ENCODE measurements at places on chromosomes 3 and 15.
A peak's percentile ranks its signal among the peaks of the same experiment; 100 is the strongest.

GRCh38 chr15:88688394-88688933 lies 49.6 kb downstream of the ISG20 start:
- no peak for DNase-seq

DNA sequence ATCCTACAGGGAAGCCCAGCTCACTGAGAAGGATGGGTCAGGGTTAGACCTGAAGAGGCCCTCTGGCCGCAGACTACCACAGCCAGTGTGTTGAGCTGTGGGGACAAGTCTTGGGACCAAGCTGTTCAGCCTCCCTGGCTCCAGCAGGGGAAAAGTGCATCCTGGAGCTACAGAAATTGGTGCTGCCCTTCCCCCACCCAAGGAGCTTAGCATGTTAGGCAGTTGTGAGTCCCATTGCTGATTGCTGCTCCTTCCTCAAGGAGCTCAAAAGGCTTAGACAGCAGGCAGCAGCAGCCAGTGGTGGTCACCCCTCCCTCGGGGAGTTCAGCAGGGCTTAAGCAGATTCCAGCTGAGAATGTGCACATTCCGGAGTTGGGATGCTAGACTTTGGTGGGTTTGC lies 165.6 kb downstream of the ATP8B4 start:
- DNase-seq = no peak

DNA sequence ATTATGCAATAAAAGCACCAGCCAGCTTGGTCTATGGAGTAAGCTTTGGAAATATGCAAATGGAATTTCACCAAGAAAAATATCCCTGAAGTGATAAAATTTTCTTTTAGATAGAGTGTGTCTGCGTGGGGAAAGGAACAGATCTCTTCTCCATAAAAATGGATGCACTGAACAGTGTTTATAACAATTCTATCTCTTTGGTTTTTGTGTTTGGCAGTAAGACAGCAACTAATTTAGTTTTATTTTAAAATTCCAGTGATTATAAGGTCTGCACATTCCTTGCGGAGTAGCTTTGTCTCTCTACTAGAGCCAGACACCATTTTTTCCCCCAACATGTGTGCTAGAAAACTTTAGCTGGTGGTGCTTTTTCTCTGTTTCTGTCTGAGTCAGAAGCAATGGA lies 712.4 kb downstream of the GRM7 start:
- DNase-seq = no peak

DNA sequence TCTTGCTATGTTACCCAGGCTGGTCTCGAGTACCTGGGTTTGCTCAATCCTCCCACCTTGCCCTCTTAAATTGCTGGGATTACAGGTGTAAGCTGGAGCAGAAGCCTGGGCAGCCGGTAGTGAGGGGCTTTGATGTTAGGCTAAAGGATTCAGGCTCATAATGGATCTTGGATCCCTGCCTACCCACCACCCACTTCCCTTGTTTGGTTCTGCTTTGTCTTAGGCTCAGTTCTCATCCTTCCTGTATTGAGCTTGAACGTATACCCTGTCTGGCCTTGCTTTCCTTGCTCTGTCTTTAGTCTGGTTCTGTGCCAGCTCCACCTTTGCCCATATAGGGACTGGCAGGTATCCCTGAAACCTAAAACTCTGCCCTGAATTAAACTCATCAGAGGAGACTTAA lies 1.7 kb downstream of the PPCDC start:
- DNase-seq = no peak

GRCh38 chr3:72375237-72376076 lies 472.8 kb downstream of the SHQ1 start:
- DNase-seq = no peak

- DNase-seq = no peak
Observed at GRCh38 chr3:161576714-161577510, 80.3 kb downstream of the OTOL1 start.

DNA sequence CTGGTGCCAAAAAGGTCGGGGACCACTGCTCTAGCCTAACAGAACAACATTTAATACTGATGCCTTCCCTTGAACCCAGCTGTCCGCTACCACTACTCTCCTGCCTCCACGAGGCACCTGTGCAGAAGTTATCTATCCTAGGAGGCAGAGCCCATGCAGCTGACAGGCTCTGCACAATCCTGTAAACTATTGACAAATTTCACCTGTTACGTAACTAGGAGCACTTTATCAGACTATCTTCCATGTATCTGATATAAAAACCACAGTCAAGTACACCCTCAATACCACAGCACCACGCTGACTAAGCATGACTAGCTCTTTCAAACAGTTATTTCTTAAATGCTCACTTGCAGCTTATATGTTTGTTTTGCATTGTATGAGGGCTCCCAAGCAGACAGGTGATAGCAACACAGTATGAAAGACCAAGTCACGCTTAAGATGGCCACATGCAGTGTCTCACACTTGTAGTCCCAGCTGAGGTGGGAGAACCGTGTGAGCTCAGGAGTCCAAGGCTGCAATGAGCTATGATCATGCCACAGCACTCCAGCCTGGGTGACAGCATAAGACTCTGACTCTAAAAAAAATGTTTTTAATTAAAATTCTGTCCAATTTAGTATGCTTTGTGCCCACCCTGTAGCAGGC lies 4.5 kb upstream of the IL17RC start:
- no peak for DNase-seq

DNA sequence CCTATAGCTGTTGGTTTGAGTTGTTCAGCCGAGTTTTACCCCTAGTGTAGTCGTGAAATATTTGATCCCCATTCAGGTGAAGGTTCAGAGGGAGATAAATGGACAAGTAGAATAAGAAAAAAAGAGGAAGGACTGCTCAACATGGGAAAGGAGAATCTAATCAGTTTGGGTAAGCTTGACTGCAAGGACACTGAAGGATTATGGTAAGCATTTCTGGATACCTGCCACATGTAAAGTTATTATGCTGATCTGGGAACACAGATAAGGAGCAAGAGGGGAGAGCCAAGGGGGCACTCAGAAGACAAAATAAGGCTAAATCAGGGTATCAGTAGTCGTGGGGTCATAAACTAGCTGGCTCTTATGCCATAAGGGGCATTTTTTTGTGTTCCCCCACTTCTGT lies 49.9 kb downstream of the TFG start:
- DNase-seq = no peak

DNA sequence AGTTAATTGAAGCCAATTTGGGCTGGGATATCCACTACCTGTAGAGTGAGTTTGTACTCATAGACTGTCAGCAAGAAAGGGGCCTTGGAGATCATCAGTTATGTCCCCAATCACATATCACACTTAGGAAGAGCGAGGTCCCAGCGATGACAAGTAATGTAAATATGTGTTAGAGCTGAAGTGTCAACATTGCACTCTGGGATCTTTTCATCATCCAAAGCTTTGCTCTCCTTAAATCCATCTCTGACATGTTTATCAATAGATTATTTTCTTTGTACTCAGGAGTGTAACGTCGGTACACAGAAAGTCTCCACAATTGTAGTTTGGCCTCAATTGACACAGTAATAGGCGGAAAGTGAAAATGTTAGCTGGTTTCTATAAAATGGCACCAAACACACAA lies 113.7 kb upstream of the TPRG1 start:
- no peak for DNase-seq

DNA sequence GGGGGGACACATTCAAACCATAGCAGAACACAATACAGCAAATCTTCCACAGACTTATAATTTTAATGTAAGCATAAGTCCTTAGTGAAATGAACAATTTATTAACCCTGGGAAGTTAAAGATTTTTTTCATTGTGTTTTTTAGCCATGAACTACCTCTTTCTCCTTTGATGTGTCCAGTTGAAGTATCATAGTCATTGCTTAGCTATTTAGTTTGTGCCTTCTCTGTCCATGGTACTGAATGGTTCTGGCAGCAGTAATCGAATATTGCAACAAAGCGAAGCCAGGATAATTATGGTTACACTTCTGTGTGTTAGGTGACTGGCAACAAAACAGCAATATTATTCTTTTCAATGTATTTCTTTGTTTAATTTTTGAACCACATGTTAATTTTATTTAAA lies 403.0 kb upstream of the ONECUT1 start:
- DNase-seq = peak; percentile 21

GRCh38 chr3:126918355-126918821 lies 64.5 kb upstream of the PLXNA1 start:
- DNase-seq = no peak

DNA sequence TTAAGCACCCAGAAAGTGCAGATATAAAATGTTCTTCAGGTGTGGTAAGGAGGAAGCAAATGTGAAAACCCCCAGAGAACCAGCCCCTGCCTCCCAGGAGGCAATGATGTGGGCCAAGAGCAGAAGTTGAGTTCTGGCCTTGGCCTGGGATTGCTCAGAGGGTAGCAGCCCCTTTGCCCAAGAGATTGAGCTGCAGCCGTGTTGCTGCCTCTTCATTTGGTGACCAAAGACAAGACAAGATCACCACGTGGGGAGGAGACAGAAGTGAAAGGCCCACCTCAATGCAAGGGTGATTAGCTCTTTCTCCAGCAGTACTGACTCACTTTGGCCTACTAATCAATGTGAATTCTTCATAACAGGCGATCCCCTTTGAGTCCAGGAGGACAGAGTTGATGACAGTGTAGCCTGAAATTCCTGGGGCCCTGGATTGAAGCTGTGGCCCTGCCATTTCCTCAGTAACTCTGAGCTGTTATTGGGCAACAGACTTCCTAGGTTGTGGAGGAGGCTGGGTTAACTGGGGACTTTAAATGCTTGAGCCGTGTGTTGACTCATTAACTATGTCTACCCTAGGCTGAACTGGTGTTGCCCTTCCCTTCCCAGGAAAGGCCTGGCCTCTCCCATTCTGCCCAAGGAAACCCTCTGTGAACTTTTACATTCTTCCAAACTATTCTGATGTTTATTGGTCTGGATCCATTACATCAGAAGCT lies 86.5 kb downstream of the ST6GAL1 start:
- no peak for DNase-seq

GRCh38 chr15:37995461-37996347 lies 61.3 kb downstream of the TMCO5A start:
- DNase-seq = peak; percentile 35

GRCh38 chr3:189698811-189699210 lies 67.6 kb downstream of the TP63 start:
- no peak for DNase-seq

- no peak for DNase-seq
Observed at GRCh38 chr3:17054301-17054981, 169.7 kb downstream of the PLCL2 start.

DNA sequence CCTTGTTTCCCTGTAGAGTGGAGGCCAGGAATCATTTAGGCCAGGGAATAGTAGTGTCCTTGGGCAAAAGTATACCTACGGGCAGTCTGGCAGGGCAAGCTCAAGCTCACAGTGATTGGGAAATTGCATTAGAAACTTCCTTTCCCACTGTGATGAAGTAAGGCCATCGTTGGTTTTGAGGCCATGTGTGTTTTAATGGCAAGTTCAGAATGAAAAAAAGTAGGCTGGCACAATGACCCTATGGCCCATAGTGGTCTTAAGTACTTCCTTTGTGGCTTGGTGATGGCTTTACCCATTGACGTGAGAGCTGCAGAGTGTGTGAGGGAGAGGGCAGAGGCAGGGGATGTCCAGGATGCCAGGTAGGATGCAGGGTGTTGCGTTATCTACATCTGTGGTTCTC lies 28.8 kb downstream of the LIMD1 start:
- no peak for DNase-seq

DNA sequence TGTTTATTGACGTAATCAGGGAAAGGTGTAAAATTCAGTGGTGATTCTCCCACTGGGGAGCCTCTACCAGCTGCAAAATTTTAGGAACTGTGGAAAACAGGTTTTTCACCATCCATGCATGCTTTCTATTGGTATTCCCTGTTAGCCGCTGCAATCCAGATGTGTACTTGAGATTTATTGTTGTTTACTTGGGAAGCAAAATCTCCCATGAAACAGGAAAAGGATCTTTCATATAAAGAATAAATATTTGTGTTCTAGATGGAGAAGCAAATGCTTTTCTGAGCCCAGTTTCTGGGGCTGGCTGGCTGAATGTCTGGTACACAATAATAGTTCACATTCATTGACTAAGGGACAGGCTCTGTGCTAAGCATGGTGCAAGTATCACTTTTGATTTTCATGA lies 144.6 kb upstream of the RASGRP1 start:
- DNase-seq = no peak

DNA sequence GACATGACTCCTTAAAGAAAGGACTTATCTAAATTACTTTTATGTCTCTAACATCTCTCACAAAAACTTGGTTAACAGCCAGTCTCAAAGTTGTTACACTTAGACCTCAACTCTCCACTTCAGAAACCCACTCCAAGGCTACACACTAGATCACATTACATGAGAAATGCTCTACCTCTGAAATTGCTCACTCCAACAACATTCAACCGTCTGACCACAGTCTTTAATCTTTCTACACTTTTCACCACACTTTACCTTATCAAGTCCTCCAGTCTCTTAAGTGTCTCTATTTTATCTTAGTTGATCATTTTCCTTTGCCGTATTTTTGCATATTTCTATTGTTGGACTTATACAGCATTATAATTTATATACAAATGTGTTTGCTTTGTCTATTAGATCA lies 5.8 kb downstream of the SLC12A6 start:
- DNase-seq = no peak

DNA sequence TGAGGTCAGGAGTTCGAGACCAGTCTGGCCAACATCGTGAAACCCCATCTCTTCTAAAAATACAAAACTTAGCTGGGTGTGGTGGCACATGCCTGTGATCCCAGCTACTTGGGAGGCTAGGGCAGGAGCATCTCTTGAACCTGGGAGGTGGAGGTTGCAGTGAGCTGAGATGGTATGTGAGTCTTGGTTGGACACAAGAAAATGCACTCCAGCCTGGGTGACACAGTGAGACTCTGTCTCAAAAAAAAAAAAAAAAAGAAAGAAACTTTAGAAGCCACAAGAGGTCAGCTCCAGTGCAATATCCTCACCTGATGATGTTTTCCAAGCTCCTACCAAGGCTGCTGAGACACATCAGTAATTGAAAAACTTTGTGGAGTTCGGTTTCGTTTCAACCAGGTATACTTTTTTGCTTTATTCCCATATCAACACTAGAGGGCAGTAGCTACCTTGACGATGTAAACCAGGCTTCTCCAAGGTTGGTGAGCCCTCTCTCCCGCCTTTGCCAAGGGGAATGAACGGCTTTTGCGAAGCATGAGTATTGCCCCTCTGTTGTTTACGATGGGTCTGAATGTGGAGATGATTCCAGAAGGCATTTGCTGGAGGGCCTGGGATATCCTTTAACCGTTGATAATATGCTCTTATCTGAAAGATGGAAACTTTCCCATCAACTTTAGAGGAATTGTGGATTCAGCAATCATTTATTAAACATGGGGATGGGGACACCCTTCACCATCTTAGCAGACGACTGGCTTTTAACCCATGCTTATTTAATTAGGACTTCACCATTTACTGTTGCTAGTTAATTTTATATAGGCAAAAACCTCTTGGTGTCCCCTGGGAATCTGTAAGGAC lies 202.8 kb downstream of the SV2B start:
- DNase-seq = peak; percentile 78

DNA sequence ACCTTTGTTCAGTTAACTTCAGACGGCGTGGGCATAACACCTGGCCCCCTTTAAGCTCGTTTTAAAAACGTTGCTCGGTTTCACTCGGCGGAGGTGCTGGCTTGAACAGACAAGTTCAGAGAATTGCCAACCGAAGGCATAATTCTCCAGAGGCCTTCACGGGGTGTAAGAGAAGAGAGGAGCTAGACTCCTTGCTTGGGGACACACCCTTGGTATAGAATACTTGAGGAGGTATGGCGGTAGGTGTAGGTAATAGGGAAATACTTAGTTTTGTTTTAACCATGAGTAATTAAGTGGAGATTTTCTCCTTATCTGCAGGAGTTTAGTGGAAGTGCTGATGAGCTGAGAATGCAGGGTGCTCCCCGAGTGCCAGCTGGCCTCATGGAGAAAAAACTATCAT lies 921 bp downstream of the FBXL2 start:
- DNase-seq = no peak

All from iPS-NIHi11 (cell line).